ENCODE measurements at places on chromosomes 13 and 19.

- no peak for DNase-seq
Measured at GRCh38 chr19:2978166-2978767, 903 bp downstream of the TLE6 start.

GRCh38 chr13:98493042-98493712 is 83.7 kb downstream of the STK24 start:
- DNase-seq = no peak

GRCh38 chr13:91661692-91662490 is 263.5 kb downstream of the GPC5 start:
- DNase-seq = no peak

DNA sequence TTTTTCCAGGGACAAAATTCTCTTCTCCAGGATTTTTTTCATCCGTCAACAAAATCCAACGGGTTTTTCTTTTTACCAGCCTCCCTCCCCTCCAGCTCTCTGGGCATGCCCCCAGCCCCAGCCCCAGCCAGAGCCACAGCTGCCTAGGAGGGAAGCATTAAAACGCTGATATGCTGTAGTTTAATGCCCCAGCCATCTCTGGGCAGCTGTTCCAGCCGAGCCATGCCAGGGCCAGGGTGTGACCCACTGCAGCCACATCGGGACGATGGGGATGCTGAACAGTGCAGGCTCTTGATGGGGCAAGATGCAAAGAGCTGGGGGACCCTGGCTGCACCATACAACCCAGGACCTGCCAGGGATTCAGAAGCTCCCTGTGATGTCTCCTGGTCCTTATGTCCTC is 32.1 kb downstream of the TSHZ3 start:
- DNase-seq = no peak

DNA sequence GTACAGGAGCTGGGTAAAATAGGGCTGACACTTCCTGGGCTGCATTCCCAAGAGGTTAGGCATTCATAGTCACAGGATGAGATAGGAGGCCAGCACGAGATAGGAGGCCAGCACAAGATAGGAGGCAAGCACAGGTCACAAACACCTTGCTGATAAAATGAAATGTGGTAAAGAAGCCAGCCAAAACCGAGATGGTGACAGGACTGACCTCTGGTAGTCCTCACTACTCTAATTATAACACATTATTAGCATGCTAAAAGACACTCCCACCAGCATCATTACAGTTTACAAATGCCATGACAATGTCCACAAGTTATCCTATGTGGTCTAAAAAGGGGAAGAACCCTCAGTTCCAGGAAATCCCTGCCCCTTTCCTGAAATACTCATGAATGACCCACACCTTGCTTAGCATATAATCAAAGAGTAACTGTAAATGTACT is 20.9 kb upstream of the IGSF23 start:
- DNase-seq = no peak
